Central memory CD4-positive, alpha-beta T cell (primary cell): ENCODE measurements at places on chromosomes 5 and 9.

DNA sequence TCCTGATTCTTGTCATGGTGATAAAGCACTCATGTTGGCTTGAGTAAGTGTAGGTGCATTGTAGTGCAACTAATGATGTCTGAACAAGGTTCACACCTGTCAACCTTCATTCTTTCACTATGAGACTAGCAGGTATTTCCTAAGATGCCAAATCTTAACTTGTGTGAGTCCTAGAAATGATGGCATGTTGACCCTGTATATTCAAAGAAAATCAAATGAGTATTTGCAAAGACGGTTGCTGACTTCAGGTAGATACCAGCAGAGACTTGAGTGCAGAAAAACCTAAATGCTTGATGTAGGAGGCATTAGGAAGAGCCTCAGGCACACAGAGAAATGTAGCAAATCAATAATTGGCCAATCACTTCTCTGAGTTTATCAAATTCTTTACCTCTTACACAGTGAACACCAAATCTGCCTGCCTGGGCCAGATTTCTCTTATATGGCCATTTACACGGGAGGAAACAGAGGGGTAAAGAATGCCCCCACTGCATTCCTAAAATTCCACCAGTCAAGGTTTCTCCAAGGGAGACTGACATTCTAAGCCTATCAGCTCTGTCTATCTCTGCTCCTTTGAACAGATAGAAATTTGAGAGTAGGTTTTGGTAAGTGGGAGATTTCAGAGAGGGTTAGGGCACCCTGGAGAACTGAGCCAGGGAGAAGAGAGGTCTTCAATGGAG lies 488.6 kb upstream of the WWC1 start:
- no peak for DNase-seq

DNA sequence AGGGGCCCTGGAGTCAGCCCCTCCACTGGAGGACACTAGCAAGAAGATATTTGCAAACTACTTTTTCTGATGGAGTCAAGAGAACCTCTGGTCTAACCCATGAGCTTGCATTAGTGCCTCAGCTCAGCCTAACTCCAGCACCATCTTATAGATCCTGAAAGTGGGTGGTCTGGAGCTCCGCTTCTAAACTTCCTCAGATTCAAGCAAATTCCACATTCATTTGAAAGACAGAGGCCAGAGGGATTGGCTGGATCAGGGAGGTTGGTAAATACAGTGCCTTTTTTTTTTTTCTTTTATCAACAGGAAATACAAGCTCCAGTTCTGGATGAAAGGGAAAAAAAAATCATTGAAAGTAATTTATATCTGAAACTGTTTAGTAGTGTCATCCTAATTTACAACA lies 99.9 kb downstream of the ENC1 start:
- DNase-seq: no peak

DNA sequence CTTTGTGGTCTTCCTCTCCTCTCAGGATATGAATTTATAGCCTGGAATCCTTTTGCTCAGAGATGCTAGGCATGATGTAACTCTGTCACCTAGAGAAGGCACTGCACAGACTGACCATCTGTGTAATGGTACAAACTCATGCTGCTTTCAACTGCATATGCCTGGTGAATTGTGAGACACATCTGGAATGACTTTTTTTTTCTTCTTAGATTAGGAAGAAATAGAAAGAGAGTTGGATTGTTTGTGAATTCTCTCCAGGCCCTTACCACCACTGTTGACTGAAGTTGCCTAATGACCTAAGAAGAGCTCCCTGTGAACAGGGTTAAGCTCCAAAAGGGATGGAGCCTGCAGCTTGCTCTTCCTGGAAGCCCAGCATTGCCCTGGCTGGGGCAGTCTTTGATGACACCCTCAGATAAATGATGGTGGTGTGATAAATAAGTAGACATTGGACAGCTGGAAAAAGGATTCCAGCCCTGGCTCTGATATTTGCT lies 47.8 kb upstream of the TRIM32 start:
- no peak for DNase-seq

GRCh38 chr5:111755345-111755941 lies 1.6 kb downstream of the NREP start:
- DNase-seq: no peak

DNA sequence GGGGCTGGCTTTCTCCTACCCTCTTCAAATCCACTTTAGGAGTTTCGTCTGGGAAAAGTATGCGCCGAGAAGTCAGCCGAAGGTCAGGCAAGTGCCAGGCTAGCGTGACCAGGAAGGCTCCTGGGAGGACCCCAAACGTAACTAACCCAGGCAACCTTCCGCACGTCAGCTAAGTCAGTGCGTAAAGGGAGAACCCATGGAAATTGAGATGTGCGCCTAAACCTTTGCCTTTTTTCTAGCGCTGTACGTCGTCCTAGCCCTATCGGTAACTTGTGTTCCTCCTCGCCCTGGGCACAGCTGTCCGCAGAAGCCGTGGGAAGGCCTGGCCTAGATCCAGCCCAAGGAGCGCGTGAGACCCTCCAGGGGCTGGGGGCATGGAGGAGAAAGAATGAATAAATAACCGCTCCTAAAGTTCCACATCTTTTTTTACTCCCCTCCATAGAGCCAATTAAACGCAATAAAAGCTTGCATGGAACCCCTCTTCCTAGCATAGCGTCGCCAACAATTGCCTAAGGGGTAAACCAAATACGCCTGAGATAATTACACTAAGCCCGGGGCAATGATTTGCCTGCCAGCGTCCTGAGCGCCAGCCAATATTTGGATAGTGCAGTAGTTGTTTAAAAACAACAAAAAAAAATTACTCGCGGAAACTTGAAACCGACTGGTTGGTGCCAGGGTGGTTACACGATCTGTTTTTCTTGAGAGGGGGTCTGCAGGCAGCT lies 4.0 kb upstream of the FOXB2 start:
- DNase-seq: no peak

DNA sequence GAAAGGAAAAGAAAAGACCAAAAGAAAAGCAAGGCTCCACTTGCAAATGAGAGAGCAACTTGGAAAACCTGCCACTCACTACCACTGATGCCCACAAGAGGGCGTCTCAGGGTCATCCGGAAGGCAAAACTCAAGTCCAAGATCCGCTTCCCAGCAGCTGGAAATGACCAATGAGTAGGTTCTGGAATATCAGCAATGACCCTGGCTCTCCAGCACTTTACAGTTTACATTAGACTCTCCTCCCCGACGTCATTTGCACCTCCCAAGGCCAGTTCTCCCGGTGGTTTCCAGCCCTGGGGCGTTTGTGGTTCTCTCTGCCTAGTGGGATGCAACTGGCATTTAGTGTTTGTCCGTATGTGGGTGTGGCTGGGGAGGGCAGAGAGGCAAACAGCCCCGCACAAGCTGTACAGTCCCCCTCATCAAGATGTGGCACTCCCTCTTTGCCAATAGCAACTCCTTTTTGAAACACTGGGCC lies 193.8 kb upstream of the ZNF618 start:
- DNase-seq: no peak

DNA sequence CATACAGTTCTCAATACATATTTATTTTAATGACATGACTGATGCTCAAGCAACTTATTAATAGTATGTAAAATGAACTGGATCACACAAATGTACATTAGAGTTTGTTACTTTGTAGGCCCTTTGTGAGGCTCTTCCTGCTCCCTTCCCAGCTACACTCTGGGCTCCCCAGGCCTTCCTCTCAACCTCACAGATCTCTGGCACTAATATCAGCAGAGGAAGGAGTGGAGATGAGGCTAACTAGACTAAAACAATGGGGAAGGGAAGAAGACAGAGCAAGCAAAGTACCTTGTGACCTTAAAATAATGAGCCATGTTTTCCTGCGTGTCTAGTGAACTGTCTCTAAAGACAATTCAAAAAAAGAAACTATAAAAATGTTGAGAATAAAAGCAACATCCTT lies 30.3 kb upstream of the TEK start:
- DNase-seq: no peak

GRCh38 chr9:112629671-112630485 lies 88.0 kb downstream of the INIP start:
- DNase-seq: no peak

DNA sequence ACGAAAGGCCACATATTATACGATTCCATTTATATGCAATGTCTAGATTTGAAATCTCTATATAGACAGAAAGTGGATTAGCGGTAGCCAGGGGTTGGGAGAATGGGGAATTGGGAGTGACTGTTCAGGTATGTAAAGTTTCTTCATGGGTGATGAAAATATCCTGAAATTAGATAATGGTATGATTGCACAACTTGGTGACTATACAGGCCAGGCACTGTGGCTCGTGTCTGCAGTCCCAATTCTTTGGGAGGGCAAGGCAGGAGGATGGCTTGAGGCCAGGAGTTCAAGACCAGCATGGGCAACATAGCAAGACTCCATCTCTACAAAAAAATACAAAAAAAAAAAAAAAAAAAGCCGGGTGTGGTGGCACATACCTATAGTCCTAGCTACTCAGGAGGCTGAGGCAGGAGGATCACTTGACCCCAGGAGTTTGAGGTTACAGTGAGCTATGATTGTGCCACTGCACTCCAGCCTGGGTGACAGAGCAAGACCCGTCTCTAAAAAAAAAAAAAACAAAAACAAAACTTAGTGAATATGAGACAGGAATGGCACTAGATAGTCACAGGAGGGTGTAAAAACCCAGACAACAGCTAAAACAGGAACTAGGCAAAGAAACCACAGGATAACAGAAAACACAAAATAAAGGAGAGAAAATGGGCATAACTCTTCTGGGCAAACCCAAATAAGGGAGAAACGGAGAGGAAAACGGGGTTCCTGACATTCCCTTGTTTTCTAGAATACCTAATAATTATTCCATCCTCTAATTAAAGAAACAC lies 72.1 kb upstream of the ZNF618 start:
- DNase-seq: no peak

GRCh38 chr5:53943938-53944337 lies 366.4 kb downstream of the ARL15 start:
- DNase-seq: no peak

DNA sequence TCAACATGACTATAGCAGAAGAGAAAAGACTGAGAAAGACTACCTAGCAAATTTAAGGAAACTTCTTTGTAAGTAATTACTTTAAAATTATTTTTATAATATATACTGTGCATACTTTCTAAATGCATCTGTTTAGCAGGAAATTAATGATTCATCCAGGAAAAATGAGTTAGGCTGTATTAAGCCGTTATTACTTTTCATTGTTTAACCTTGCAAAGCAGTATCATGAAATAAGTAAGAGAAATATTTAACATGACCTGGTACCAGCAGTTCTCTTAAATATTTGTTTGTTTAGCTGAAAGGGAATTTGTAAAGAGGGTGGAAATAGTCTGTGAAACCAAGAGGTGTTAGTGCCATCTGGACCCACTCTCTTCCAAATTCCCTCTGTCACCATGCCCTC lies 175.0 kb downstream of the GNAQ start:
- DNase-seq: no peak

- no peak for DNase-seq
Observed at GRCh38 chr5:122312591-122313406, 762 bp downstream of the SNCAIP start.

- DNase-seq: no peak
Observed at GRCh38 chr5:177966839-177967166, 29.2 kb downstream of the PROP1 start.
